ENCODE measurements at places on chromosomes 13 and 19. TPM values are rescaled to one million over a fixed set of nuclear protein-coding genes. Genes with fewer than 3 reads are reported as not detected.

DNA sequence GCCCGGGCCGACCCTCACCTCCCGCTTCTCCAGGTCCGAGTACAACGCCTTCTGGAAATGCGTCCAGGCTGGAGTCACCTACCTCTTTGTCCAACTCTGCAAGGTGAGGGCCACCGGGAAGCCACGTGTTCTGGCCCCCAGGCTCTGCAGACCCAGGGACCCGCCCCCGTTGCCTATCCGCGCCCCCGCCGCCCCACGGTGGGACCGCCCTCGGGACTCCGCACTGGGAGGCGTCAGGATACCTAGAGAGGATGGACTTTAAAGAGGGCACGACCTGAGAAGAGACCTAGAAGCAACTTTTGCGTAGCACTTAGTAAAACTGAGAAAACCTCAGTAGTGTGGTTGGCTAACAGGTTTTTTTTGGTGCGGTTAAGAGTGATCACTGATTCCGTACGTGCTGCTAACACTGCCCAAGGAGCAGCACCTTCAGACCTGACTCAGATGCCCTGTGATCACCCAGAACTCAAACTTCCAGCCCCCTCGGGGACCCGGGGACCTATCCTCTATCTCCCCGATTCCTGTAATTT is 492 bp downstream of the TMEM147 start:
- no peak for DNase-seq

Gene TMEM205
- total RNA-seq, result 54.5 TPM

- DNase-seq, result no peak
Measured at GRCh38 chr13:39552246-39552645, 50.7 kb downstream of the LHFPL6 start.

Gene STAP2
- 20.8 TPM for total RNA-seq

DNA sequence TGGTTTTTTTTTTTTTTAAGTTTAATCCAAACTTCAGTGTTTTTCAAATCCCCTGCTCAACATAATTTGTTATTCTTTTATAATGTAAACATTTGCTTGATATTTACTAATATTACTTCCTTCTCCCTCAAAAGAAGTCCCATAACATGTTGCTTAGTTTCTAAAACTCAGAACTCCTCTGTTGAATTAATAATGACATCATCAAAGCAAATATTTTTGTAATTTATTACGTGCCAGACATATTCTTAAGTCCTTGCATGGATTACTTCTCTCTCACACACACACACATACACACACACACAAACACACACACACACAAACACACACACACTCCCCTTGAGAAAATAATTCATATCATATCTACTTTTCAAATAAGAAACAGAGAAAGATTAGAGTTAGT is 1432.3 kb upstream of the SPRY2 start:
- no peak for DNase-seq
